ENCODE measurements at places on chromosomes 11 and 22.

- no peak for DNase-seq
Observed at GRCh38 chr11:43212279-43212678, 99.5 kb upstream of the API5 start.

DNA sequence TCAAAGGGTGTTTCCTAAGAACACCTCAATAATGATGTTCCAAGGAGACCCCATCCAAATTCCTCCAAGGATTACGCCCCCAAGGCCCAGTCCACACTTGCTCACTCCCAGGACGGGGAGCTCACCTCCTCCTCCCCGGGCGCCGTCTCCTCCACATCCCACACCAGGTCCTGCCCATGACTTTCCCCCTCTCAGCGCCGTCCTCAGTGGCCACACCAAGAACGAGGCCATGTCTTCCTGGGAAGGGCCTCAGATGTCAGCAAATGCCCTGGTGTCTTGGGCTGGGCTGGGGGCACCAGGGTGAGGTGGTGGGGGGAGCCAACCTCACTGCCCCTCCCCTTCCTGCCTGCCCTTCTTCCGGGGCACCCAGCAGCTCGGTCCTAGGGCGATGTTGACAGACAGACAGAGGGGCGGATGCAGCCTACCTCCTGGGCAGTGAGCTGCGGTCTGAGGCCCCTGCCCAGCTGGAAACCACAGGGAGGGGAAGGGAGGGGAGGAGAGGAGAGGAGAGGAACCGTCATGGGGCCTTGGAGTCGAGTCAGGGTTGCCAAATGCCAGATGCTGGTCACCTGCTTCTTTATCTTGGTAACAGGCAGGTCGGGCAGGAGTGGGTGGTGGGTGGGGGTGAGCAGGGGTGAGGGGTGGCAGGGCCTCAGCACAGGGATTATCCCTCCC is at the start of the genes C11orf21 and TSPAN32:
TSS of gene C11orf21 (minus strand) at position 288 of the 675 bp plus-strand sequence. CDS start at position 178, 110 bp downstream.
TSS of gene TSPAN32 (plus strand) at position 383 of the 675 bp plus-strand sequence. CDS start at position 520, 137 bp downstream.
- DNase-seq, result peak; percentile 48

DNA sequence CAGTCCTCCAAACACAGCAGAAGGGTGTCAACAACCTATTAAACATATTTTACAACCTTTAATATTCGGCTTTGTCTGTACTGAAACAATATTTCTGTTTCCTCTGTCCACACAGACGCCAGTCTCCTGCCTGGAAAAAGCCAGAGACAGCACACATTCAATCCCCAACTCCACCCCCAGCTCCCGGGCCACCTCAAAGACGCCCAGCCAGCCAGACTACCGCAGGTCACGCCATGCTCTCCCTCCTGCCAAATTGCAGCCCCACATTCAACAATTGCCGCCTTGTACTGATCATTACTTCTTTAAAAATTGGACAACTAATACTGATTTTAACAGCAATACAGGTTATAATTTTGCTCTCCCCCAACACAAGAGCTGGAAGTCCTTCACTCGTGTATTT is 1.2 kb downstream of the SERGEF start:
- no peak for DNase-seq

DNA sequence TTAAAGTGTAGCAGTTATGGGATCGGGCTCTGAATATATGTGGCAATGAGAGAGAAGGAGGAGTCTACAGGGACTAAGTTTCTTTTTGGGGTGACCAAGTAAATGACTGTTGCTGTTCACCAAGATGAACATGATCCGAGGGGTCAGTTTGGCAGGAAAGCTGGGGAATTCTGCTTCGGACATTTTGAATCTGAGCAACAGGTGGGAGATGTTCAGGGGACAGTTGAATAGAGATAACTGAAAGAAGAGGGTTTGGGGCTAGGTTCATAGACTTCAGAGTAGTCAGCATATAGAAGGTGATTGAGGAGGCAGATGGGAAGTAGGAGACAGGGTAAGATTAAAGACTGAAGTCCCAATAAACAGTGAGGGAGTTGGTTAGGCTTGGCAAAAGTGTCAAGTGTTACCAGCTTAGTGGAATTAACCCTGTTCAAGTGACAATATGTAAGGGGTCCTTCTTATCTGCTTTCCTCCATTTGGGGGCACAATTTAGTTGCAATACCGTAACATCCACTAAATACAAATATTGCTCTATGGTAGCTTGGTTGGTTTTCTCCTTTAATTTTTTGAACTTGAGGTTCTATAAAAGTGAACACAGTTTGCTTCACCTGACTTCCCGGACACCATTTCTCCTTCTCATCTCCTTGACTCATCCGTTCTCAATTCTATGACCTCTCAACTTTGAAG is 2.9 kb upstream of the ENTHD1 start:
- no peak for DNase-seq

GRCh38 chr11:120128392-120129119 is 9.4 kb downstream of the TRIM29 start:
- no peak for DNase-seq

DNA sequence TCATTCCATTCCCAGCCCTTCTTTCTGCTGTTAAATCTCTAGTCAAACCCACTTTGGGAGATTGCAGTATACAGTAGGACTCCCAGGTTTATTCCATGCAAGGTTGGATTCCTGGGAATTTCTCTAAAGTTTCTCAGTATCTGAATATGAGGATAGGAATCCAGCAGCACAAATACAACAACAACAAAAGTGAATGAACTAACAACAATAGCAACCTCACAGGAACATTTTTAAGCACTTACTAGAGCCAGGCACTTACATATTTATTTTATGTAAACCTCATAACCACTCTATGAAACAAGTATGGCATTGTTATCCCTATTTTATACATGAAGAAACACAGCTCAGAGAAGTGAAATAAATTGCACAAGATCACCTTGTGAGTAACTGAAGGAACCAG is 1.9 kb downstream of the MMP7 start:
- no peak for DNase-seq
